ENCODE measurements at places on chromosomes 5 and 9. TPM values are rescaled to one million over a fixed set of nuclear protein-coding genes. Genes with fewer than 3 reads are reported as not detected.

The CNTNAP3 gene
- 14.8 TPM for total RNA-seq

The TAF11L3 gene
- total RNA-seq: not detected

The IL5 gene
- total RNA-seq: not detected

The APBA1 gene
- 0.20 TPM for total RNA-seq

The JMY gene
- 15.6 TPM for total RNA-seq

The LCN10 gene
- not detected for total RNA-seq

The JAKMIP2 gene
- total RNA-seq: not detected

The TAF11L5 gene
- total RNA-seq: not detected

The TSLP gene
- 0.34 TPM for total RNA-seq

The RAI14 gene
- total RNA-seq: 47.9 TPM

The N4BP3 gene
- 5.2 TPM for total RNA-seq

The PCDHAC1 gene
- total RNA-seq: 1.0 TPM

The LCN6 gene
- total RNA-seq: not detected

The DMRT3 gene
- total RNA-seq: not detected

The C9orf153 gene
- total RNA-seq: not detected

The IGIP gene
- total RNA-seq: 5.2 TPM

The PIP5K1B gene
- total RNA-seq: 0.20 TPM

The LIFR gene
- 10.6 TPM for total RNA-seq

The LVRN gene
- total RNA-seq: 1.9 TPM

The IL7R gene
- 0.98 TPM for total RNA-seq

The ENTREP1 gene
- 1.1 TPM for total RNA-seq

The UNC5A gene
- total RNA-seq: 10.1 TPM

The ARL10 gene
- total RNA-seq: 0.05 TPM

The AGXT2 gene
- not detected for total RNA-seq

The PCDHGA9 gene
- 0.34 TPM for total RNA-seq

The CDC20B gene
- total RNA-seq: not detected

The CCDC152 gene
- total RNA-seq: not detected

The DAB2IP gene
- 31.0 TPM for total RNA-seq

Data from HCT116 (cell line).